ENCODE measurements at places on chromosomes 1 and 21. TPM values are rescaled to one million over a fixed set of nuclear protein-coding genes. Genes with fewer than 3 reads are reported as not detected.

VTCN1 gene
- total RNA-seq = not detected

FALEC gene
- total RNA-seq = not detected

DPM3 gene
- 50.7 TPM for total RNA-seq

INAVA gene
- total RNA-seq = not detected

UTP25 gene
- total RNA-seq = 12.2 TPM

TEDDM1 gene
- not detected for total RNA-seq

- H3K4me1 ChIP-seq = no peaks in the 10 kb centered on the region
- H3K4me3 ChIP-seq = no peak overlapping the region
- no peaks in the 10 kb centered on the region for H3K36me3 ChIP-seq
- no peak for DNase-seq
Observed at GRCh38 chr1:25478633-25479032, 47.9 kb downstream of the MACO1 start.

GRCh38 chr1:30089024-30089430 lies 634.4 kb downstream of the MATN1 start:
- H3K4me3 ChIP-seq = no peak overlapping the region
- peaks cover 5% of the 10 kb centered on the region for H3K4me1 ChIP-seq
- no peaks in the 10 kb centered on the region for H3K27me3 ChIP-seq
- H3K36me3 ChIP-seq = no peaks in the 10 kb centered on the region
- no peak for DNase-seq

- peak; percentile 28 for DNase-seq
- peaks cover 15% of the 10 kb centered on the region for H3K4me1 ChIP-seq
- no peaks in the 10 kb centered on the region for H3K36me3 ChIP-seq
- peaks cover 72% of the 10 kb centered on the region for H3K27me3 ChIP-seq
- H3K27ac ChIP-seq = no peak overlapping the region
- no peak overlapping the region for H3K4me3 ChIP-seq
Observed at GRCh38 chr1:210394281-210394821, 65.6 kb downstream of the HHAT start.

GRCh38 chr1:96863449-96863848 lies 141.9 kb downstream of the PTBP2 start:
- no peak for DNase-seq
- H3K36me3 ChIP-seq = no peaks in the 10 kb centered on the region
- no peak overlapping the region for H3K27ac ChIP-seq
- no peaks in the 10 kb centered on the region for H3K27me3 ChIP-seq

- DNase-seq = no peak
- no peaks in the 10 kb centered on the region for H3K36me3 ChIP-seq
- H3K27ac ChIP-seq = no peak overlapping the region
- no peaks in the 10 kb centered on the region for H3K27me3 ChIP-seq
- no peak overlapping the region for H3K4me3 ChIP-seq
Observed at GRCh38 chr1:229283183-229283611, 12.3 kb downstream of the RAB4A start.

DNA sequence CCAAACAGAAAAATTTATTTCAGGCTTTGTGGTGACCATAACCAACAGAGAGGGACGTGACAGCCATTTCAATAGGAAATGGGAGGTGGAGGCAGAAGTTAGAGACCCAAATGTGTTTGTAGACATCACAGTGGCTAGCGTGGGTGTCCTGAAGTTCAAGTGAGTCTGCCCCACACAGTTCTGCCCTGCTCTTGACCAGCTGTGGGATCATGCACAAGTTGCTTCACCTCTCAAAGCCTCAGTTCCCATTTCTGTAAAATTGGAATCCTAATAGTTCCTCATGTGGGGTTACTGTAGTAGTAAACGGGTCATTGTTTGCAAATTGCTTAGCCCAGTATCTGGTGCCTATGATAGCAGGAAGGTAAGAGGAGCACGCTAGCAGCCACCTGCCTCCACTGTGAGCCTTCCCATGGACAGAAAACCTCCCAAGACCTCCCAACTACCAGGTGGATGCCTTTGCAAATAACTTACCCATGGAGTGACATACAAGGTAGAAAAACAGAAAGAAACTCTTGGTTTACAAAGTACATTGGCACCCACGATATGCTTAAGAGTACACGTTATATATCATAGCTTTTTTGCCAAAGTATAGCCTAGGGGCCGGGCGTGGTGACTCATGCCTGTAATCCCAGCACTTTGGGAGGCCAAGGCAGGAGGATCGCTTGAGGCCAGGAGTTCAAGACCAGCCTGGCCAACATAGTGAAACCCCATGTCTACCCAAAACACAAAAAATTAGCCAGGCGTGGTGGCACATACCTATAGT lies 29.1 kb downstream of the FHAD1 start:
- no peaks in the 10 kb centered on the region for H3K4me1 ChIP-seq
- peaks cover 3% of the 10 kb centered on the region for H3K27me3 ChIP-seq
- H3K4me3 ChIP-seq = no peak overlapping the region
- no peak for DNase-seq
- H3K36me3 ChIP-seq = no peaks in the 10 kb centered on the region

DNA sequence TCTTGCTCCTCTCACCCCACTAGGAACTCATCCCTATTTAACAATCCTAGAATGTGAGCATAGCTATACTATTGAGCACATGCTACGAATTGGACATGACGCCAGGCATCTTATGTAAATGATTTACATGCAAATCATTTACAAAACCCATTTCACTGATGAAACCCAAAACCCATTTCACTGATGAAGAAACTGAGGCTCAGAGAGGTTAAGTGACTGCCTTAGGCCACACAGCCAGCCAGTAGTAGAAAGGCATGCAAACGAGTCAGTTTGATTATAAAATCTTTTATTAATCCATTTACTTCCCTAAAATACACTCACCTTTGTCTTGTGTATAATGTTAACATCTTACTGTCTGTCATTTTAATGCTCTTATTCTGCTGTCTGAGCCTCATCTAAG lies 87.9 kb downstream of the PLXNA2 start:
- DNase-seq = no peak
- H3K4me3 ChIP-seq = no peak overlapping the region
- H3K27me3 ChIP-seq = no peaks in the 10 kb centered on the region
- H3K36me3 ChIP-seq = no peaks in the 10 kb centered on the region

DNA sequence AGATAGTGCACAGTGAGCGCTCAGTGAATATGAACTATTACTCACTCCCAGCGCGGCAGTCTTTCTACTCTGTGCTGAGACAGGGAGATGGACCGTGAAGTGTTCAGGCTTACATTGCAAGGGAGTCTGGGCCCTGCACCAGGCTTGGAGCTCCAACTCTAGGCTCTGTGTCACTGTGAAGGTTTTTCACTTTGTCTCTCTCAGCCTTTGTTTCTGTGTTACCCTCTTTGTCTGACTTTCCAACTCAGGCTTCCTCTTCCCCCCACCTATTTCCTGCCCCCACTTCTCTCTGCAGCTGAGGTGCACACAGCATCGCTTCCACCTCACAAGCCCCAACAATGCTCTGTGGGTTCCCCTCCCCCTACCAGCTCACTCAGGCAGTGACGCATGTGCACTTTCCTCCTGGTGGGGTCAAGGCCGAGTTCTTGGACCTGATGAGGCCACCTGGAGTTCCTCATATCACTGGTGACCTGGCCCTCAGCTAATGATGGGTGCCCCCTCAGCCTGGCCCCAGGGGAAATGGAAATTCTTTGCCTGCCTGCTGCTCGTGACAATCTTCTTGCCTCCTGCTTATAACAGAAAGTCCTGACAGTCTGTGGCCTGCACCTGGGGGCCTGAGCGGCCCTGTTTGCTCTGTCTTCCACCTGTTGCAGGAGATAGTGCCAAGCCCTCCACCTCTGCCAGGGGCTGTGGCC lies 1.1 kb upstream of the LCK start:
- H3K27ac ChIP-seq = no peak overlapping the region
- no peaks in the 10 kb centered on the region for H3K36me3 ChIP-seq
- no peak overlapping the region for H3K4me3 ChIP-seq
- no peaks in the 10 kb centered on the region for H3K27me3 ChIP-seq

DNA sequence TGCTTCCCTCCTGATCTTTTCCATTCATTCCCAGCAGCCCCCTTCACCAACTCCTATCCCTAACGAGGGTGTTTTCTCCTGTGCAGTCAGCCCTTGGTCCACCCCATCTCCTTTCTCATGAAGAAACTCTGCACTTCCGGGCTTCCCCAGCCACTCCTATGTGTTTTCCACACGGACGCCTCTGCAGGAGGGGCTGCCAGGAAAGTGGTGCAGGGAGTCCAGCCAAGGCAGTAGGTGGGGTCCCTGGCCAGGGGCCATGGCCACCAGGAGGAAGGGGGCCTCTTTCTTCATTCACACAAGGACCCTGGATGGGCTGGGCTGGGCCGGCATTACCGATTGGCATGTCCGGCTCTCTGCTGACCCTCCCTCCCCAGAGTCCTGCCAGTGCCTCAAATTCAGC lies 72.8 kb upstream of the EFHD2 start:
- no peaks in the 10 kb centered on the region for H3K36me3 ChIP-seq
- peaks cover 20% of the 10 kb centered on the region for H3K4me1 ChIP-seq
- DNase-seq = no peak
- no peak overlapping the region for H3K4me3 ChIP-seq
- H3K27ac ChIP-seq = no peak overlapping the region
- H3K27me3 ChIP-seq = no peaks in the 10 kb centered on the region

Measured in GM23248 (cell line).